Amygdala (tissue), 56 donors: ENCODE measurements at places on chromosomes 1 and 21.

DNA sequence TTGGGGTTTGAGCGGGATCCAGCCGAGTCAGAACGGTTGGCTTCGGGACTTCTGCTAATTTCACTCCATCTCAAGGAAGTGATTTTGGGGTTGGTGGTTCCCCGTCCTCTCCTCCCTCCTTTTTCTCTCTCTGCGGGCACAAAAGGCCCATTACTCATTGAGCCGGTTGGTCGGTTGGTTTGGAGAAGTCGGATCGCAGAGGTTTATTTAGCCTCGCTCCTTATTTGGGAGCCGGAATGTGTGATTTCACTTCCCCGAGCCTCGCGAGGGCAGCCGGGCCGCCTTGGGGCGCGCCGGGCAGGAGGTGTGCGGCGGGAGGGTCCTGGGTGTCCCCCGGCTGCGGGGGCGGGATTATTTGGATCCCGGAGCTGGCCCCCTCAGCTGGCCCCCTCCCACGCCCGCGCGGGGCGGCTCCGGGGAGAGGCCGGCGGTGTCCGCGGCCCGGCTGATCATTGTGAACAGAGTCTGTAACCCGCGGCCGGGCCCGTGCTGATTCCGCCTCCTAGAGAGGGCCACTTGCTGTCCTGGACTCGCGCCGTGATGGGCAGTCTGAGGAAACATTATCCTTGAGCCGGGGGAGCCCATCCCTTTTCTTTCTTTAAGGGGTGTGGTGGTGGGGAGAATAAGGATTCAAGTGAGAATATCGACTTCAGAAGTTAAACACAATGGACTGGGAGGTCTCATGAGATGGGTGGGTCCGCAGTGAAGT lies 1.2 kb downstream of the MAPKAPK2 start:
- DNase-seq, result no peak

GRCh38 chr1:55803429-55803828 lies 588.3 kb upstream of the USP24 start:
- DNase-seq, result no peak

DNA sequence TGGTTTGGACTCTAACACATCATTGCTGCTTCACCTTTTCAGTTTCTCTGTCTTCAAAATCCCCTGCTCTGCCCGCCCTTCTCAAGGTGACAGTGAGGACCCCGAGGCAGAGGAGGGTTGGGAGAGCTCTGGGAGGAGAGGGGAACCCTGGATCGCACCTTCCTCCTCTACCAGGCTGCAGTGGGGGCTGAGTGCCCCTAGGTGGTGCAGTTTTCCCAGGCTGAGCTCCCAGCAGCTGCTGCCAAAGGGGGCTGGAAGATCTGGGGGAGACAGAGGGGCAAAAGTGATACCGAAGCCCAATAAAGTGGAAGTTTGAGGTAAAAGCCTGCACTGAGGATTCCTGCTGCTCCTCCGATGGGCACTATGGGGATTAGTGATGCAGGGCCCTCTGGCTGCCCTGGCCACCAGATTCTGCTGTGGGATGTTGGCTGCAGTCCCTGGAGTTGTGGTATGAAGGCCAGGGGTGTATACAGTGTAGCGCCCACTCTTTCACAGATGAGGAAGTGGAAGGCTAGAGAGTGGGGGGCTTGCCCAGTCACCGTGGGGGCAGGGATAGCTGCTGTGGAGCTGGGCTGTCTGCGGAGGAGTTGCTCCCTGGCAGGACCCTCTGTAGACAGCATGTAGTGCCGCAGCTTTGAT lies 40.7 kb upstream of the SCMH1 start:
- DNase-seq, result no peak

DNA sequence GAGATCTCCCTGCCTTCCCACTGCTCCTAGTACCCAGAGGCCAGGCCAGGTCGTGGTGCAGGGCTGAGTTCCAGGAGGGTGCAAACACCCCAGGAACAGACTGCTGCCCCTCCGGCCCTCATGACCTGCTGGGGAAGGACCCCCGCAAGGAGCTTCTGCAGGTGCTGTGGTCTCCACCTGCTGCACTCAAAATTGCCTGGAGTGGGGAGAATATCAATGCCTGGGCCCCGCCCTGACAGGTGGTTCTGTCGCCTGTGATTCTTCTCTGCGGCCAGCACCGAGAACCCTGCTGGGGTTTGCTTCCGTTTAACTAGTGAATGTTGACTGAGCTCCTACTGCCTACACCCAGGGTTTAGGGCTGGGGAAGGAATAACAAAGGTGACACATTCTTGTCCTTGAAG lies 2.1 kb upstream of the TFF3 start:
- no peak for DNase-seq

DNA sequence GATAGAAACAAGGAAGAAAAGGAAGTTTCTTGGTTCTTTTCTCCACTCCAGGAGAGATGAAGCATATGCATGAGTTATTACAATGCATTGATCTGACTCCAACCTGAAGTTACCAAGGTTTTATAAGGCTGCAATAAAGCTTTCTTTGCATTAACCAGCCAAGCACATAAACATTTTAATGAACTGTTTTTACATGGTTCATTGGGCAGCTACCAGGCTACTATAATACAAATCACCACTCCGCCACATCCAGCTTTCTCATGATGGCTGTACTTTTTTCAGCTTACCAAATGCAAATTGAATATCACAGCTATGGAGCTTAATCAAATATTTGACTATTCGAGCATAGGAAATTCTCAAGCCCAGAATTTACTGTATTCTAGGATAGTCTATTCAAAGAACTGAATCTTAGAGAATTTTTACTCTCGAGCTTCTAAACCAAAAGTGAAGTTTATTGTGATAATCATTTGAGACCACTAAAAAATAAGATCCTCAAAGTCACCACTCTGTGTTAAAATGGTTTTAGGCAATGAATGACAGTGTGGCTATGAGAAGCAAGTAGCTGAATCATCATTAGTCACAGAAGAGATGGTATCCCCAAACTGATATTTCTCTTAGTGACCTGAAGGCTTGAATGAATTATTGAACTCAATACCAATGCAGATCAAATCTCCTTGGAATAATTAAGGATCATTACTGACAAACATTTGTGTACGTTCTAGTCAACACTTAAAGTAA lies 58.6 kb upstream of the ZNF281 start:
- no peak for DNase-seq

- no peak for DNase-seq
These were observed 5.7 kb upstream of the SELENON start for GRCh38 chr1:25794325-25794724.

- DNase-seq, result no peak
These were observed 3.5 kb upstream of the TIAM1 start for GRCh38 chr21:31347435-31348032.

DNA sequence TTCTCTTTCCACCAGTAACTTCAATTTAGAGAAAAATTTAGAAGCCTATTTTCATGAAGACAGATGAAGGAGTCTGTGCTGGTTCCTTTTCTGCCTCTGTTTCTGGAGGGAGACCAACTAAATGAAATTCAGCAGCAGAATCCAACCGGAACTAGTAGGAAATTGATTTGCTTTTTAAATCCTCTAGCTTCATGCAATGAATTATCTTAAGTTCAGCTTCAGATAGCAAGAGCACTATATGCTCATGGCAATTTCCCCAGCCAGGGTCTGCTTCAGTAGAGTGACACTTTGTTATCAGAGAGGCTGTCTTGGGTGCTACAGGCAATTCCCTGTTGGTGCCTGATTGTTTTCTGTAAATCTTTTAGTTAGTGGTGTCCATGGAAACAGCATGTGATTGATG lies 189.7 kb downstream of the SLC35F3 start:
- no peak for DNase-seq

GRCh38 chr1:55423376-55423775 lies 208.2 kb upstream of the USP24 start:
- no peak for DNase-seq

- no peak for DNase-seq
These were observed 4.1 kb upstream of the CHD5 start for GRCh38 chr1:6184083-6184783.

DNA sequence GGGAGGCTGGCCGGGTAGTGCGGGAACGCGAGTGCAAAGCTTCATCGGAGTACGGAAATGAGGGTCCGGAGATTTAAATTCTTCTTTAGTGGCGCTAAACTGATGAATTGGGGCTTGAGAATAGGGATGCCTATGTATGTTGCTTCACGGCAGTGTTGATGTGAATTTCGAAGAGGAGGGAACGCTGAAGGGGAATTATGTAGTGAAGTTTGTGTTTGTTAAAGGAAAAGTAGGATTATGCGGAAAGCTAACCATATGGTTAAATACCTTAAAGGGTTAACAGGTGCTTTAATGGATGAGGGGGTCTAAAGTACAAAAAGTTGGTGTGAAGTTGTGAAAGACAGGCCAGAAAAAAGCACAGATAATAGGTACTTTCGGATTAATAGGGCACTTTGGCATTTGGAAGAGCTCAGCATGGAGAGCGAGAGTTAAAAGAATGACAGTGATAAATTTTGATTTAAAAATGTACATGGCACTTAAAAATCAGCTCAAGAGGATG lies 1.4 kb downstream of the HS2ST1 start:
- no peak for DNase-seq

DNA sequence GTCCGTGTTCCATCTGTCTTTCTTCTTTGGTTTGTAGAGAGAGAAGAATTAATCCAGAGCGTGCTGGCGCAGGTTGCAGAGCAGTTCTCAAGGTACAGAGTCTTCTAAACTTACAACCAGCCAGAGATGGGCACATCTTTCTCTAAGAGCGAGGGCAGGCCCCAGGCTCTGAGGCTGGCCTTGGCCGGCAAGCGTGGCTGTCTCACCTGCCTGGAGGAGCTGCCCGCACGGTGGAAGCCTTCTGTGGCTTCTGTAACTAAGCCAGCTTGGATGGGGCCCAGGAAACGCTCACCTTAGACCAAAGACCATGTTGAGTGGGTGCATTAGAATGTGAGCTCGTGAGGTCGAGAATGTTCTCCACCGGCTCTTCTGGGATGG lies 78.6 kb downstream of the PDE9A start:
- no peak for DNase-seq

- no peak for DNase-seq
These were observed 151.1 kb downstream of the TLR5 start for GRCh38 chr1:222991908-222992307.

DNA sequence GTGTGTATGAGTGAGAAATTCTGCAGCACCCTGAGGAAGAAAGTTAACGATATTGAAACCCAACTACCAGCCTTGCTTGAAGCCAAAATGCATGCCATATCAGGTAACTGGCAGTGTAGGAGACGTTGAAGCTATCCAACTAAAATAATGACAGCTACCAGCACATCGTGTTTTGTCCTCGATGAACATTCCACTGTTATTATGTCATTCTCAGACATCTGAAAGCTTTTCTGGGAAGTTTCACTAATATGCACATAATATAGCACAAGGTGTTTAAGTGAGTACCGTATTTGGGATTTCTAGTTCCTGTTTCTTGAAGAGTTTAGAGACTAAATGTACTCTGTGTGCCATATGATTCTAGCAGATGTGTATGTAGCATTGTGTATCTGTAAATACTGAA lies 173.5 kb downstream of the DISC1 start:
- no peak for DNase-seq

DNA sequence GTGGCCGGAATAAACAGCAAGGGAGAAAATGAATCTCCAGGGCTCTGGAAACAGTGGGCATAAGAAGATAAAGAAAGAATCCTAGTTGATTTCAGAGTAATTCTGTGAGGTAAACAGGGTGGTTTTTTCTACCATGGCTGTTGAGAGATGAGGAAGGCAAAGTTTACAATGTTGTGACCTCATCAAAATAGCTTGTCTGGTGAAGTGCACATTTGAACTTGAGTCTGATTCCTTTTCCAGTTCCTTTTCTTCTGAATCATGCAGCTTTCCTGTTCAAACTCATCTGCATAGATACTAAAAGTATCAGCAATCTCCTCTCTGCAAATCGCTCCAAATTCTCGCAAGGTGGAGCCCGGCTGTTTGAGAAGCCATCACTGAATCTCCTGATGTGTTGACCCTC lies 161.7 kb downstream of the PLPP3 start:
- DNase-seq, result no peak

- DNase-seq, result no peak
These were observed 87.3 kb downstream of the TBX15 start for GRCh38 chr1:118900643-118901440.

DNA sequence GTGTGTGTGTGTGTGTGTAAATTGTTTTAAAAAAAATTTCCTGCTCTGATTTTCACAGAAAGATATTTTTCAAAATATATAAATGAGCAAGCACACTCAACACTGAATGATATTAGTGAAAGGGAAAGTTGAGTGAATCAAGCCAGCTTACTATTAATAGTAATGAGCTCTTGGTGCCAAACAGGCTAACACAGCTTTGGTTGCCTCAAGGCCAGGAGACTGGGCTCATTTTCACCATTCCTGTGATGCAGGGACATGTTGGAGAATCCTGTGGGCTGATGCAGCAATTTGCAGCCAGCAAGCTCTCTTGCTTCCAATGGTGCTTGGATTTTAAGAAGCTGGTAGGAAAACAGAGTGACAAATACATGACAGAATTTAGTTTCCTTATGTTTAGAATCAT lies 30.2 kb downstream of the PLA2G4A start:
- DNase-seq, result no peak

- DNase-seq, result no peak
These were observed 229.8 kb downstream of the DISC1 start for GRCh38 chr1:231856426-231856825.

GRCh38 chr1:198497326-198498102 lies 43.0 kb downstream of the ATP6V1G3 start:
- no peak for DNase-seq

- DNase-seq, result no peak
These were observed 26.6 kb downstream of the ATF3 start for GRCh38 chr1:212635141-212635631.

- DNase-seq, result no peak
These were observed 54.5 kb upstream of the PLXNA2 start for GRCh38 chr1:208298593-208299269.

DNA sequence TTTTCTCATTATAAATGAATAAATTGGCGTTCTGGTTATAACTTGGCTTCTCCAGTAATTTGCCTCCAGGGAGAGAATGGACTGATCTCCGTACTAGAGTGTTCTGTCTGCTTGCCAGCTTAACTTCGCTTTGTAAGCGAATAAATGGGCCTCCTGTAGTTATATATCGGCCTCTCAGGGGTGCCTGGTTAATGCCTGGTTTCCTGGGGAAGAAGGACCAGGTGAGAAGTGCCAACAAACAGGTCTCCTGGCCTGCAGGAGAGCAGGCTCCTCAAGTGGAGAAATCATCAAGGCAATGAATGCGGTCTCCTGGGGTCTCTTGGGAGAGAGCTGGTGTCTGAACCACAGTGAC lies 107.4 kb upstream of the SERBP1 start:
- no peak for DNase-seq

DNA sequence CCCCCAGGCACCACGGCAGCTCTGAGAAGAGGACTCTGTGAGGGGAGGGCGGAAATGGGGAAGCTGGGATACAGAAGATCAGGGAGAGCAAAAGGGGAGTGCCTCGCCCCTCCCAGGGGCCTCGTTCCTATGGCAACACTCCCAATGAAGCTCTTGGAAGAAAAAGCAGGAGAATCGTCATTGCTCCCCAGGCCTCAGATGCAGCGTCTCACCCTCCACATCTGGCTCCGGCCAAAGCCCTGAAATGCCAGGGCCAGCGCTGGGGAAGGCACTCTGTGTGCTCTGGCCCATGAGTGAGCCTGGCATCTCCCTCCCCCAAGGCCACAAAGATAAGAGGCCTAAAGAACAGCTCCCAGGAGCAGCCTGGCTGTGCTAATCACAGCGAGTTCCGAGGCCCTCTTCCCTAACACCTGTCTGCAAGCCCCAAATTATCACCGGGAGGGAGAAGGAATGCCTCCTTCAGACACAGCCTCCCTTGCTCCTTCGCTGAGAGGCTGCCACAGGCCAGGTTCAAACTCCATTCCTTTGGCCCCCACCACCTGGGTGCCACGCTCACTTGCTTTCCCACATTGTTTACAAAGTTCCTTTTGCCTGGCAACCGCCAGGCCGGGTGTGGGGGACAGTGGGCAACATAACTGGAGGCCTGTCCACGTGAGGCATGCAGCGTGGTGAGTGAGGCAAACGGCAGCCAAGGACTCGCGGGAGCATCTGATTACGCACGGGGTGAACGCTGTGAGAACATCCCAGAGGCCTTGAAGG lies 27.8 kb downstream of the ECE1 start:
- DNase-seq, result no peak
